Stimulated activated CD4-positive, alpha-beta T cell treated with anti-CD3 and anti-CD28 coated beads, Interleukin-12 subunit alpha, Interleukin-12 subunit beta, amount 100 ng/mL, for 4 hours (primary cell): ENCODE measurements at places on chromosomes 5 and 9.

DNA sequence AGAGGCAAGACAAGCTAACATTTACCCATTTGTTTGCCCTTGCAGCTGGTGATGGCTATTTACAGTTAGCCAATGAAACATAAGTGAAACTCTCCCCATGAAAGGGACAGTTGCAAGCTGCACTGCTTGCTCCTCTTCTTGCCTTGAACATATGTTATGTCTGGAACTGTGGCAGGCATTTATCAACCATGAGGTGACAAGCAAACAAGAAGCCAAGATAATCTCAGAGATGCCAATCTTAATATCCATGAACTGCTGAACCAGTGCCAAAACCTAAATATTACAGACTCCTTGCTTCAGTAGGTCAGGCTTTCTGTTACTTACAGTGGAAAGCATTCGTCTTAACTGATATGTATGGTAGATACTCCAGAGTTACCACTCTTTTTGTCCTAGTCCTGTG is 133.4 kb downstream of the ACTBL2 start:
- no peak for DNase-seq

GRCh38 chr5:163877865-163878264 is 372.4 kb downstream of the MAT2B start:
- no peak for DNase-seq

GRCh38 chr5:95723632-95724369 is 7.3 kb upstream of the RHOBTB3 start:
- no peak for DNase-seq

- DNase-seq: no peak
Measured at GRCh38 chr9:3323714-3324113, 202.1 kb downstream of the RFX3 start.

DNA sequence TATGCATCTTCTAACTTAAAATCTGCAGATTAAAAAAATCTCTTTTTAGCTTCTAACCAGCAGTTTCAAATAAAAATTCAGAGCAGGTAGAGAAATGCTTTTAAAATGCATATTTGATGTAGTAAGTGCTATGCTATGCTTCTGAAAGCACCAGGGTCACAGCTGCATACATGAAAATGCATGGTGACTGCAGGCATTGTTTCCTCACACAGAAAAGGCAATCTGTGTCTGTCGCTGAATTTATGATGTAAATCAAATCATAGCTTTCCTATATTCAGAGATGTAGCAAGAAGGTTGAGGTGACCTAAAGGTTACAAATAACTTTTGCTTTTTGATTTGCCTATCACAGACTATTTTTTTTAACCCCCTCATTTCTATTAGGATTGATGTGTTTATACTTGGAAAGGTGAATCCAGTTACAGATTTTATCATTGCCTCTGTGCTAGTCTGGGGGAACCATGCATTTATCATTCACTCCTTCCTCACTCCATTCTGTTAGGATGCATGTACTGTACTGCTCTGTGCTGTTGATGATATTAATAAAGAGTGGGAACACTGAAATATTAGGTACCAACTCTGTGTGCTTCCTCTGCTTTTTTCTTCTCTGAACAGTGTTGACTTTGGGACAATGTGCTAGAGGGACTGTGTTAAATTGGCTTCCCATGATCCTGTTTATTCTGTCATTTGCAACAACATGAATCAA is 65.6 kb downstream of the FOCAD start:
- no peak for DNase-seq

- DNase-seq: no peak
Measured at GRCh38 chr9:91417602-91418214, 5.9 kb downstream of the NFIL3 start.

DNA sequence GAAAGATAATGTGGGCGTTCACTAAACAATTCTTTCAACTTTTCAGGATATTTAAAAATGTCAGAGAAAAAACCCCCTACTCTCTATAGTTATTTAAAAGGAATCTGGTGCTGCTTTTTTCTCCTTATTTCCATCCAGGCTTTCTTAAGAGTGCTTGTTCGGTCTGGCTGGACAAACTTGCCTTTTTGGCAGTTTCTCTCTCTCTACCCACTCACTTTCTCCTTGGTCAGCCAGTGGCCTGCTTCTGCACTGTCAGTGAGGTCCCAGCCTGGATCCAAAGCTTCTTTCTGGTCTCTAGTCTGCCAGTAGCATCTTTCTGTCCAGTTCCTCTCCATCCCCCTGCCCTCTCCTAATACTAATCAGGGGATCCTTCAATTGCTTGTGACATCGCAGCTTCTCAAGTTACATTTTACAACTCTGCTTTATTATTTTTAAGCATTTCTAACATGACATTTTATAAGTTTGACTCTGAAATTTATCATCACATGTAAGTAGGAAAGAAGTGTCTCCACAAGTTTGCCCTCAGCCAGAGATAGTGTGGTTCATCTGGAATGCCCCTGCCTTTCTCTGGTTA is 50.4 kb downstream of the PIK3R1 start:
- no peak for DNase-seq

- DNase-seq: peak; percentile 22
Measured at GRCh38 chr9:88535226-88536022, 446 bp downstream of the NXNL2 start.

GRCh38 chr9:69324549-69325401 is at the start of gene ENTREP1:
Gene ENTREP1 (plus strand): TSS chr9:69325215. CDS start chr9:69325310, 95 bp downstream.
- DNase-seq: no peak

DNA sequence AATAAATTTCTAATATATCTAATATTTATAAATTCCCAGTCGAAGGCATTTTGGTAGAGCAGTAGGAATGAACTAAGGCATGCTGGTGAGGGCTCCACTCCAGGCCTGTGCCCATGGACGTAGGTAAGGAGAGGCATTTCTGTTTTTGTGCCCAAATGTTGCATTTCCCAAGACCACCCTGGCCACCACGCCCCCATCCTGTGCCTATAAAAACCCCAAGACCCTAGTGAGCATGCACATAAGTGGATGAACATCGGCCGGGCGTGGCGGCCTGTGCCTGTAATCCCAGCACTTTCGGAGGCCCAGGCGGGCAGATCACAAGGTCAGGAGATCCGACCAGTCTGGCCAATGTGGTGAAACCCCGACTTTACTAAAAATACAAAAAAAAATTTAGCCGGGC is 10.1 kb upstream of the MTMR12 start:
- no peak for DNase-seq

DNA sequence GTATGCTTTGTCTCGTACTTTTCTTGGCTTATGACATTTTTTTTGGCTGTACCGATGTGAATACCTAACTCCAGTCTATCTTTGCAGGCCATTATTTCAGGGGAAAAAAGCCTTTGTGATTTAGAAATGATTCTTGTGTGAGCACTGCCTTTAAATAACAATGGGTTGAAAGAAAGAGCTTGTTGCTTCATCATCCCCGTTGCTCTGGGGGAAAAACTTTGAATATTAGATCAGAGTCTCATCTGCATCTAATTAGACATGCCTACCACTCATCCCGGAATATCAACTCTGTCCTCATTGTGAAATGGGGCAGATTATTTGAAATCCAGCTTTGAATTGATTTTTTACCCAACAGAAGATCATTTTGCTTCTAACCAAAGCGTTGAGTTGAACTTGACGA is 13.5 kb downstream of the CXCL14 start:
- DNase-seq: no peak

DNA sequence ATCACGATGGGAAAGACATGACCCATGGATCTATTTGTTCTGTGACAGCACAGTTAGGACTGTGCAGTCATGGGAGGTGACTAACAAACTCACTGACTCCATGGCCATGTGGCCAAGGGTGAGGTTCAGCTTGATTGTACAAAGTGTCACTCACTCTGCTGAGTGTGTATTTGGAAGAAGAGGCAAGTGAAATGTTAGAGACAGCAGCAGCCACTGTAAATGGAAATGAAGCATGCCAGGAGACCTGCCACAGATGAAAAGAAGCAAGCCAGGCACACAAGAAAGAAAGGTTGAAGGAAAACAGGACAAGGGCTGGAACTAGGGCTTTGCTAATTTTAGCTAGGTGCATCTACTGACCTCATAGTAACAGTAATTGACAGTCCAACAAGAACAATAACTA is 42.7 kb upstream of the PALM2AKAP2 start:
- no peak for DNase-seq

DNA sequence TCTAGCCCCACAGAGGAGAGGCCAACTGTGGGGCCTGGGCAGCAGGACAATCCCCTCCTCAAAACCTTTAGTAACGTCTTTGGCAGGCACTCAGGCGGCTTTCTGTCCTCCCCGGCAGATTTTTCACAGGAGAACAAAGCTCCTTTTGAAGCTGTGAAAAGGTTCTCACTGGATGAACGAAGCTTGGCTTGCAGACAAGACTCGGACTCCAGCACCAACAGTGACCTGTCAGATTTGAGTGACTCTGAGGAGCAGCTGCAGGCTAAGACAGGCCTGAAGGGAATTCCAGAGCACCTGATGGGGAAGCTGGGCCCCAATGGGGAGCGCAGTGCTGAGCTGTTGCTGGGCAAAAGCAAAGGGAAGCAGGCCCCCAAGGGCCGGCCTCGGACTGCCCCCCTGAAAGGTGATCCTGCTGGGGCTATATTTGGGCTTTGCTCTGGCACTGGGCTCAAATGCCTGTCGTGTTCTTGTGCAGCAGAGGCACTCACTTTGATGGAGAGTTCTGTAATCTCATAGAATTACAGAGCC is 39.4 kb downstream of the KDM3B start:
- DNase-seq: no peak

GRCh38 chr9:128161215-128161902 is 1.3 kb downstream of the BBLN start:
- DNase-seq: no peak

GRCh38 chr9:21750021-21750735 is 52.3 kb upstream of the MTAP start:
- no peak for DNase-seq

- DNase-seq: no peak
Measured at GRCh38 chr9:133351908-133352634, 4.1 kb downstream of the RPL7A start.

DNA sequence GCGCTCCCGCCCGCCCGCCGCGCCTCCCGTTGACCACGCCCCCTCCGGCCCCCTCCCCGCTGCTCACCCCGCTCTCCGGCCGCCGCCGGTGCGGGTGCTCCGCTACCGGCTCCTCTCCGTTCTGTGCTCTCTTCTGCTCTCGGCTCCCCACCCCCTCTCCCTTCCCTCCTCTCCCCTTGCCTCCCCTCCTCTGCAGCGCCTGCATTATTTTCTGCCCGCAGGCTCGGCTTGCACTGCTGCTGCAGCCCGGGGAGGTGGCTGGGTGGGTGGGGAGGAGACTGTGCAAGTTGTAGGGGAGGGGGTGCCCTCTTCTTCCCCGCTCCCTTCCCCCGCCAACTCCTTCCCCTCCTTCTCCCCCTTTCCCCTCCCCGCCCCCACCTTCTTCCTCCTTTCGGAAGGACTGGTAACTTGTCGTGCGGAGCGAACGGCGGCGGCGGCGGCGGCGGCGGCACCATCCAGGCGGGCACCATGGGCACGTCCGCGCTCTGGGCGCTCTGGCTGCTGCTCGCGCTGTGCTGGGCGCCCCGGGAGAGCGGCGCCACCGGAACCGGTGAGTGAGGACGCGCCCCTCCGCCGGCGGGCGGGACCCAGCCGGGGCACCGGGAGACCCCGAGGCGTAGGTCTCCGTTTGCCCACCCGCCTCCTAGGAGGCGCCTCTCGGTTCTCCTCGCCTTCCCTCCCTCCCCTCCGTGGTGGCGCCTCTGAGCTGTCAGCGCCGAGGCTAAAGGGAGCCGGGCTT is at the start of gene VLDLR:
Gene VLDLR (plus strand): TSS at position 66 of the 739 bp plus-strand sequence. CDS start 403 bp downstream, at position 469.
- DNase-seq: peak; percentile 26

GRCh38 chr9:87179553-87180340 is 232.4 kb upstream of the GAS1 start:
- no peak for DNase-seq

DNA sequence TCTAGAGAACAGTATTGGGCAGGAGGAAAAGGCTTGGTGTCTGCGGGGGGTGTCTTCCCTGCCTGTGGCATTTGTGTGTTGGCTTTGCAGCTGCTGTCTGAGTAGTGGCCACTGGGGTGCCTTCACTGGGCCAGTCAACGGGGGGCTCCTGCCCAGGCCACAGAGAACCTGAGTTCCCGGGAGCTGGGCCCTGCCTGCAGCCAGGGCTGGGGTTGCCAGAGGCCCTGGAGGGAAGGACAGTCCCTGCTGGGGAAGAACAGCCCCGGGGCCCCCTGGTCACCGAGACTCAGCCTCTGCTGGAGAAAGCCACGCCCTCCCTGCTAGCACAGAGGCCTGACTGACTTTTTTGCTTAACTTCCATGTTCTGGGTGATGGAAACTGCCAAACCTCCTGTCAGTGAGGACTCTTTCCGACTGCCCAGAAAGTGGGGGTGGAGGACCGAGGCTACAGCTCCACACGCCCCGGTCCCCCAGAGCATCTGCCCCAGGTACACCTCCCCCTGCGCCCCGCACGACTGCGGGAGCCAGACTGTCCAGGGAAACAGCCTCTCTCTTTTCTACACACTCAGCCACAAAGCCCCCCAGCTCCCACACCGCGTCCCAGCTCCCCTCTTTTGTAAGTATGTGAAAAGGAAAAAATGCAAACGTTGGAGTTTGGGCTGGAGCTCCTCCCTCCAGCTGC is 133.4 kb downstream of the DAB2IP start:
- no peak for DNase-seq

- no peak for DNase-seq
Measured at GRCh38 chr5:44783634-44784315, 25.0 kb upstream of the MRPS30 start.

DNA sequence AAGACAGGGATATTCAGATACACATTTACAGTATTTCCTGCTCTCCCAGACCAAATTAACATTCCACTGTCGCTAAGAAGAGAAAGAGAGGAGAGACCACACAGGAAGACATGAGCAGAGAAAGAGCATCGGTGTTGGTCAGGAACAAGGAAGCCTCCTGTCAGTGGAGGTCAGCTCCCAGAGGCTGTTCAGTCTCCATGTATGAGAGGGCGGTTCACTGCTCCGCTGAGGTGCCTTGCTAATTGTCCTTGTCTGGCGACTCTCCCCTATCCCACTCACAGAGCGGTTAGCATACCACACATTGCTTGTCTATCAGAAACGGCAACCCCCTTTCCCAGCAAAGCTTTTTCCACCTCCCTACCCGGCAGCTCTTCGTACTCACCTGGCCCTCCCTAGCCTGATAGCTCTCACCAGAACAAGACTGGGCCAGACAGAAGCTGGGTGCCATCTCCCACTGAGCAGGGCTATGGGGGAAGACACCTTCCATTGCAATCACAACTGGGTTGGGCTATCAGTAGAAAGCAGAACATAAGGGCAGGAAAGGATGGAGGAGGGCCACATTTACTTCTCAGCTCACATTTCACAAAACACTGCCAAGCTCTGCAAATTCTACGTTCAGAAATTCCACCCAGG is 58.6 kb upstream of the LMNB1 start:
- no peak for DNase-seq

DNA sequence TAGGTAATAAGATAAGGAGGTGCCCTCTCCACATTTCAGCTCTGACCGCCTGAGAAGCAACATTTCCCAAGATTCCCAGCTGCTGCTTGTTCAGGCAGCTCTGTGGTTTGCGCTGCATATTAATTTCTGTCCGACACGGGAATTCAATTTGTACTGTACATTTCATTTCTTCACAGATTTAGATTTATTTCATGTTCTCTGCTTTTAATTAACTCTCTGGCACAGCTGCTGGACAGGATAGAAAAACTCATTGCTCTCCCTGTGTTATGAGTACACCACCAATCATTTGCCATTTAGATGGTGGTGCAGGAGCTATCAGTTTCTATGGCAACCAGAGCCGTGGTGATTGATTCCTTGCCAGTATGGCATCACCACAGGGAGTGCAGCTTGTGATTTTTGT is 558.5 kb downstream of the DMRTA1 start:
- DNase-seq: no peak
